Esophagus squamous epithelium (tissue), 5 donors: ENCODE measurements at places on chromosomes 1 and 21.

DNA sequence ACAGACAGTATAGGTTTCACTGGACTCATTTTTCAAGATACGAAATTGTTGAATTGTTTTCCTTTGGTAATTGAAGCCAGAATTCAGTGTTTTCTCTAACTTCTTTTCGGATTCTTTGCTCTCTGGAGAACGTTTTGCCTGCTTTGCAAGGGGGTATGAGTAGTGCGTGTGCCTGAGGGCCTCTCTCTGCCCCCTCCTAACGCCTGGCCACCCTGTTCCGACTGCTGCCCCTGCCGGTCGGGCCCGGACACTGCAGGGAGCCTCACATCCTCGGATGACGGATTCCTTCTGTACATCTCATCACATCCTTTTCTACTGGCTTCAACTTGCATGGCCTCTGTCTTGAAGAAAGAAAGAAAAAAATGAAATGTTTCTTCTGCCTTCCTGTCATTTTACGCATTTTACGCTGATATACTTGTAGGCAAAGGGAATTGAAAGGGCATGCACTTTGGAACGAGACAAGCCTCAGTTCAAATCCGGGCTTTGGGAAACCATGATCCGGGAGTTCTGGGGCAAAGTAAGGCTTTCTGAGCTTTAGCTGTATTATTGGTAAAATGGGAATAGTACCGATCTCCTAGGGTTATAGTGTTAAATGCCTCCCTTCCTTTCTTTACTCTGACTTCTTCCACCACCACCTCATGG is 65.1 kb downstream of the DISC1 start:
- DNase-seq, result no peak

DNA sequence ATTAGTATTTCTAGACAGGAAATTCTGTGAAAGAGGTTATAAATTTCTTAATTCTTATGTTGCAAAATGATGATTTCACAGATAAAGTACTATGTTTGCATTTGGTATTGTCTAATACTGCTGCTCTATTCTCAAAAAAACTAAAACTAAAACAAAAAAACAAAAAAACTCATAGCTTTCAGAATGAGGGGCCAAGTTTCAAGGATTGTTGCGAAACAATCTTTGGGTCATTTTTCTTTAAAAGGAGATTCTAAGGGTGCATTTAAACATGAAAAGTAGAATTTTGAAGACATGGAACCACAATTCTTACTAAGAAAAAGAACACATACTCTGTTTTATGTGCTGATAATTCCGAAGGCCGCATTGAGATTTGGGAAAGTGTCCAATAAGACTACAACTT is 645.1 kb downstream of the ADGRL2 start:
- DNase-seq, result no peak

DNA sequence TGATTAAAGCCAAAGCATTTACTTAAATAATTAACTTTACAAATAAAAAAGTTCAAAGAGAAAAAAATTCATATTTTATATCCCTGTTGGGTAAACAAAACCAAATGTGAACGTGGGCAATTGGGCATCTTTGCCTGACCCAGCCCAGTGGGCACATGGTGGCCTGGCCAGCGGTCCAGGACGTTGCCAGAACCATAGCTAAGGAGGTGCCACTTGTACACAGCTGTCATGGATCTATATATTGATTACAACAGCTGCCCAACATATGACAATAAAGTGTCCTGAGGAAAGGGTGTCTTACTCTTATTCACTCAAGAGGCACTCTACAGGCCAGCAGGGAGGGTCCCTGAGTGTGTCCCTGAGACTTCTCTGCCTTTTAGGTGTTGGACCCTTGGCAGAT is 78.5 kb downstream of the BCAR3 start:
- no peak for DNase-seq

DNA sequence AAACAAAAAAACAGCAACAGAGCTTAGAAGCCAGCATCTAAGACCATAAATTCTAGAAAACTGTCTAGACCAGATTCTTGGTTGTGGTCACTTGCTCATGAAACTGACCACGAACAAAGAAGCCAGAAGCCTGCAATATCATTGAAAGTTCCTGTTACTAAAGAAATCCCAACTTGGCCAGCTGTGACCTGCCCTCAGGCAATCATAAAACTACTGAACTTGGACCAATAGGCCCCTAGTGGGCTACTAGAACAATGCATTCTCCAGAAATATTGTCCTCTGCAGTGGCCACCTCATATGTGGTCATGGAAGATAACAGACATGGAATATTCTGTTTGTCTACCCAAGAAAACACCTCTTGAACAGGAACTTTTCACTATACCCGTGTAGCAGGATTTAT is 87.7 kb downstream of the SPATA17 start:
- no peak for DNase-seq

- DNase-seq, result no peak
These were observed 93.9 kb downstream of the KCTD3 start for GRCh38 chr1:215661033-215661432.

- no peak for DNase-seq
These were observed 1.2 kb downstream of the MAN1A2 start for GRCh38 chr1:117368116-117369108.

DNA sequence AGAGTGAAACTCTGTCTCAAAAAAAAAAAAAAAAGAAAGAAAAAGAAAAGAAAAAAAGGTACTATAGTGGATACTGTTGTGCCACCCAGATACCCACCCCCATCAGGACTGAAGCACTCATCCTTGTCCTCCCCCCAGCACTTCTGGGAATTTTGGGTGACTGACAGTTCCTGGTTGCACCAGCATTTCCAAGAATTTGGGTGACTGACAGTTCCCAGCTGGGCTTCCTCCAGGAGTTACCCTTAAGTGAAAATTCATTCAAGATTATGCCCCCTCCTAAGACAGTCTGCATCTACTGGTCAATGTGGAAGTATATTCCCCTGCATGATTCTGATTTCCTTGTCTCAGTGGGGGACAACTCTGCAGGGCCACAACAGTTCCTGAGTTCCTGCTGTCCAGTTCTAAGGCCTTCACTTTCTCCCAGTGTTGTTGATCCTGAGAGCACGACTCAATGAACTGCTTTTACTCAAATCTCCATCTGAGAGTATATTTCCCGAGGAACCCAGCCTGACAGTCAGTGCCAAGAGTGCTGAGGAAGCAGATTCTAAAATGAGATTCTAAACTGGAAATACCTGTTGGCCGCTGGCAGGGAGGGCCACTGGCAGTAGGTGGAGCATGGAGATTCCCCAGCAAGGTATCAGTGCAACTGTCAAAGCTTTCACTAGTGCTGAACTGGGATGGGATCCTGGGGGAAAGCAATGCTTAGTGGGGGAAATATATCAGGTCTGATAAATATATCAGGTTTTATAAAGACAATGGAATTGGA is 18.5 kb downstream of the RIIAD1 start:
- DNase-seq, result no peak

DNA sequence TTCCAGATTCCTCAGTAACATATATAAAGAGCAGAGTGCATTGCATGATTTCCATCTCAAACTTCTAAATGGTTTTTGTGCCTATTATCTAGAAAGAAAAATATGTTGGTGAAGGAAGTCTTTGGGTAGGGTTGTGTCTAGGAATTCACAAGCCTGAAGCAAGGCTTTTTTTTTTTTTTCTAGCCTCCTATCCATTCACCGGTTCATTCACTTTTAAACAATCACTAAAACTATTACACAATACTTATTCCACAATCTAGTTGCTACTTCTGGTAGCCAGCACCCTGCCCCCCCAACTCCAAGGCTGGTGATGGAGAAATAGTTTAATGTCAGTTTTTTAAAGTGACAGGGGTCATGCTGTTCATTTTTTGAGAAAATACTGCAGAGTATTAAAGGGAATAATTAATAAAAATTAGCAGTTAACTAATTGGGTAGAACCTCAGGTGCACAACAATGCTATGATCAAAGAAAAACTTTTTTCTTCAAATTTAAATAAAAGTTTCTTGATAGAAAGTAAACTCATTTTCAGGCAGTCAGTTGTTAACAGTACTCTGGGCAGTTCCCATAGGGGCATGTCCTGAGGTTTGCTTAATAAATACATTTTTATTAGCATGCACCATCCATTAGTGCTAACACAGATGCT is 10.9 kb downstream of the IRF2BP2 start:
- DNase-seq, result no peak

DNA sequence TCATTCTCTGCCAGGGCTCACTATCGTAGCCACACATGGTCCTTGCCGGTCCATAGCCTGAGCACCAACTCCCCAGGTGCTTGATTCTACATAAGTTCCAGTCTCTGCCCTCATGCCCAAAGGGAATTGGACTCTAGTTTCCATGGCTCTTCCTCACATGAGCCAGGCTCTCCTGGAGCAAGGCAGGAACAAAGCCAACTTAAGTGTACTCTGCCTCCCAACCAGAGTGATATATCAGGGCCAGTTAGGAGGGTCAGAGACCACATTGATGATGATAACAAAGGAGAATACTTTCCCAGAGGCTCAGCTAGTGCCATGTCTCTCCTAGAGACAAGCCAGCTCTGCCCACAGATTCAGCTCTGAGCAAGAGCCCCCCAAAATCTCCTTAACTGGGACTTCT is 70.9 kb downstream of the ERI3 start:
- no peak for DNase-seq

DNA sequence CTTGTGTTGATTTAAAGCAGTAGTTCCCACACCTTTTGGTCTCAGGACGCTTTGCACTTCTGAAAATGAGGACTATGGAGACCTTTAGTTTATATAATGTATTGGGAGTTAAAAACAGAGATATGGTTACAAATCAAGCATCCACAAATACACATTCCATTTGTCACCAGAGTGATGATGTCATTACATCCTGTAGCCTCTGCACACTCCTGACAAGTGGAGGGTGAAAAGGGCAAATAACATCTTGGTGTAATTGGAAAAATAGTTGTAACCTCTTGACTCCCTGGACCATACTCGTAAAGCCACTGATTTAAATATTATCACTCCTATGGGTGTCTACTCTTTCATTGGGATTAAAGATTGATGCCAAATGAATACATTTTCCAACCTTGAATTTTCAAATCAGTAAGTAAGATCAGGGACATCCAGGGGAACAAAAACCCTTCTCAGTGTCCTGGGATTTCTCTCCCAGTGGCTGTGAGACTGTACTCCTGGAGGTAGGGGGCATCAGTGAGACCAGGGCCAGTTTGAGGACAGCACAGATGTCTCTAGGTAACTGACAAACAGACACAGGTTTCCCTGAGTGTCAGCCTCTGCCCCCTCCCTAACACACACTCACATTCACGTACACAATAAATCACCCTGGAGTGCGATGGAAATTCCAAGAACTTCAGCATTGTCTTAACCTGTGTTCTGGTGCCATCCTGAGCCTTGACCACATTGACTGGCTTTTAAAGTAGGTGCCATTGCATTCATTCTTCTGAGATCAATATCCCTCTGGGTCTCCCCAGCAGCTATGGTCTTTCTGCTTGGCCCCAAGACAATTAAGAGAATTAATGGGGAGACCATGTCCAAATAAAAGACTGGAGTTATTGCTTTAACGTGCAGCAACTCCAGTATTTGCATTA is 63.0 kb downstream of the NR5A2 start:
- DNase-seq, result no peak

GRCh38 chr1:6099787-6100765 is 54.4 kb downstream of the KCNAB2 start:
- no peak for DNase-seq

- no peak for DNase-seq
These were observed 39.8 kb upstream of the SYNC start for GRCh38 chr1:32742199-32742947.

DNA sequence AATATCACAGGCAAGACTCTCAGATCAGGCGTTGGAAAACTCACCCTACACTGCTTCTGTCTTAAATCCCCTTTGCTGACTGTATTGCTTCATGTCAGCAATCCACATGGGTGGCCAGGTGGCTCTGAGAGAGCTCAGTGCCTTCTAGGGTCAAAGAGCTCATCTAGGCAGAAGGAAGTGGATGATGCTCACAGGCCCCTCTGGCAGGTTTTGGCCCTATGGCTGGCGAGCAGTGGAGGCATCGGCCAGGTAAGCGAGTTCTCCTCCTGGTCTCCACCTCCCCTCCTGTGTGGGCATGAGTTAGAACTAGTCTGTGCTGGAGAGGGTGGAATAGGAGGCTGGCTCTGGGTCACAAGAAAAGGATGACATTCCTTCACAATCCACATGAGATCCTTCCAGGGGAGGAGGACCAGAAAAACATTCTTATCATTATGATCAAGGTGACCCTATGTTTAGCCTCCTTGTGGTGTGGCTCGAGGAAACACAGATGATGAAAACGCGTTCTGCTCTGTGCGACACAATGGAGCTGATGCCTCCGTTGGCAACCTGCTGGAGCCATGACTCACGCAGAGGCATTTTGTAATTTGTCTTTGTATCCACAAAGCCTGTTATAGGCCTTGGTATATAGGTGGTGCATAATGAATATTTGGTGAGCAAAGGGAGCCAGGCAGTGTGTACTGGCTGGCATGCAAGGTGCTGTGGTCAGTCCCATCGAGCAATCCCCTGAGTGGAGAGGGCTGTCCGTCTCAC is 264.6 kb upstream of the RAB4A start:
- no peak for DNase-seq

DNA sequence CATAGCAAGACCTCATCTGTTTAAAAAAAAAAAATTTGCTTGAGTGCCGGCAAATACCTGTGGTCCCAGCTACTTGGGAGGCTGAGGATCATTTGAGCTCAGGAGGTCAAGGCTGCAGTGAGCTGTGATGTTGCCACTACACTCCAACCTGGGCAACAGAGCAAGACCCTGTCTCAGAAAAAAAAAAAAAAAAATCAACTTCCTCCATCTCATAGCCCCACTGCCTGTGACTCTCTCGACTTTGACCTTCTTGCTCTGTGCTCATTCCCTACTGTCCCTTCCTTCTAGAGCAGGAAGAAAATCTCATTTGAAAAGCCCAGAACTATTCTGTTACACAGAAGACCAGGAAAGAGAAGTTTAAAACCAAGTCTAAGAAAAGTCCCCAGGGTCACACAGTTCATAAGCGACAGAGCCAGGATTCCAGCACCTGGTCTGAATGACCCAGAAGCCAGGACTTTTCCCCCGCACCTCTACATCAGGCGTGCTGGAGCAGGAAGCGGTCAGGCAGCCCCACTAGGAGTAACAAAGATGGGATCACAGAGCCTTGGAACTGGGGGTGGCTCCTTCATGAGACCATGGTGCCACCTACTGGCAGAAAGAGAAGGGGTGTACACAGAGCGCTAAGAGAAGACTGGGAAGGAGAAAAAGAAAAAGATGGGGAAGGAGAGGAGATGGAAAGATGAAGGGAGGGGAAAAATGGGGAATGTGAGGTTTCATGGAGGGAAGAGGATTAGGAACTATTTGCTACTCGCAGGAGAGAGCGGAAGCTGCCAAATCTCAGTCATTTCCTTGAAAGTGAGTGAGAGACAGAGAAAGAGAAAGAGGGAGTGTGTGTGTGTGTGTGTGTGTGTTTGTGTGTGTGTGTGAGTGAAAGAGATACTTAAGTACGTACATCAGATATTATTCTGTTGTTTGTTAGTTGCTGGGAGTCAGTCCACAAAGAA is 3.1 kb upstream of the P3R3URF start:
- no peak for DNase-seq

- DNase-seq, result no peak
These were observed 159.5 kb downstream of the ETS2 start for GRCh38 chr21:38965241-38965640.

DNA sequence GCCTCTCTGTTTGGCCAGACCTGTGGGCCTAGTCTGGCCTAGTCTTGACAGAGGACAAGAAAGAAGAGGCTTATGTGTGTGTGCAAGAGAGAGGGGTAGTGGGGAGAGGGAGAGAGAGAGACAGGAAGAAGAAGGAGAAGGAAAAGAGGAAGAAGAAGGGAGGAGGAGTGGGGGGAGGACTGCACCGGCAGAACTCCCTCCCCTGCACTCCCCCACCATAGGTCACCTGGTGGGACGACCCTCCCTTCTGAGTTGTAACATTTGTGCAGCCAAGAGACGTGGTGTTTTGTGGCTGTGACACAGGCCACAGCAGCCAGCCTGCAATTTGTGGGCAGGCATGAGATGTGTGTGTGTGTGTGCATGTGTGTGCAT is 4.3 kb downstream of the INAVA start:
- DNase-seq, result no peak
